ENCODE measurements at places on chromosomes 6 and 20.

DNA sequence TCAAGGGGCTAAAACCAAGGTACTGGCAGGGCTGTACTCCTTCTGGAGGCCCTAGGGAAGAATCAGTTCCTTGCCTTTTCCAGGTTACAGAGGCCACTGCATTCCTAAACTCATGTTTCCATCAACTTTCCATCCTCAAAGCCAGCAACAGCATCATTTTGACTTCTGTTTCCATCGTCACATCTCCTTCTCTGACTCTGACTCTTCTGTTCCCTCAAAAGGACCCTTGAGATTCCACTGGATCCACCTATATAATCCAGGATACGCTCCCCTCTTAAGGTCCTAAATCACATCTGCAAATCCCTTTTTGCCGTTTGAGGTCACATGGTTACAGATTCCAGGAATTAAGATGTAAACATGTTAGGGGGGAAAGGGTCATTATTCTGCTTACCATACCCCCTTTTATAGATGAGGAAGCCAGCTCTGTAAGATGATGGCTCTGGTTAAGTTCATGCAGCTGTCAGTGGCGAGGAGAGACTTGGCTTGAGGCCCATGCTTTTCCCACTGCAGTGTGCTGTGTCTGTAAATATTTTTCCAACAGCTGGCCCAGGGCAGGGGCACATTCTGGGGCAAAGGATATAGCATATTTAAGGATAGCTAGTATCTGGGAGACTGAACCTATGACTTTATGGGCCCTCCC is 114.6 kb downstream of the TNFRSF21 start:
- DNase-seq: no peak

- no peak for DNase-seq
Observed at GRCh38 chr20:49526056-49526455, 41.9 kb downstream of the PTGIS start.

GRCh38 chr6:68468244-68468884 is 166.7 kb upstream of the ADGRB3 start:
- peak; percentile 12 for DNase-seq

DNA sequence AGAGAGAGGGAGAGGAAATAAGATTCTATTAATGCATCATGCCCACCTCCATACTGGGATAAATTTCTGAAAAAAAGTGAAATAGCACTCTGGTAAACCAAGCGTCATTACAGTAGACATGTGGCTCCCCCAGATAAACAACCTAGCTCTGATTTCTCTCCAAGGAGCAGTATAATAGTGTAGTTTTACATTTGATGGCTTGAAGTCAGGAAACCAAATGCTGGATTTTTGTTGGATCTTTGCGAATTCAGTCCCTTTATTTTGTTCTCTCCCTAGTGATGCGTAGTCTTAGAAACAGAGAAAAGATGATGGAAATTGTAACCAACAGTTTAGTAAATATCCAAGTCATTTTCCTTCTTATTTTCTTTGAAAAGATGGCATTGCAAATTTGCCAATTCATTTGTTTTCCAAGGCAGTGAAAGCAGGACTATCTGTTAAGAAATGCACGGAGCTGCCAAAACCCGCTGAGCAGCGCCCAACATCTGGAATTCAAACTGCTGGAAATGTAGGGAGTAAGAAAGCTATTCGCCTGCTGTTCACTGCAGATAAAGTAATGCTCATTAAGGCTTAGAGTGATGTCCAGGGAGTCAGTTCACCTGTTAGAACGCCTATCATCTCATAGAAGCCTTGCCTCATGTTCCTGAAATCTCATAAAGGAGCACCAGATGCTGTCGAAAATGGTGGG is 85.7 kb upstream of the DOK5 start:
- DNase-seq: no peak

DNA sequence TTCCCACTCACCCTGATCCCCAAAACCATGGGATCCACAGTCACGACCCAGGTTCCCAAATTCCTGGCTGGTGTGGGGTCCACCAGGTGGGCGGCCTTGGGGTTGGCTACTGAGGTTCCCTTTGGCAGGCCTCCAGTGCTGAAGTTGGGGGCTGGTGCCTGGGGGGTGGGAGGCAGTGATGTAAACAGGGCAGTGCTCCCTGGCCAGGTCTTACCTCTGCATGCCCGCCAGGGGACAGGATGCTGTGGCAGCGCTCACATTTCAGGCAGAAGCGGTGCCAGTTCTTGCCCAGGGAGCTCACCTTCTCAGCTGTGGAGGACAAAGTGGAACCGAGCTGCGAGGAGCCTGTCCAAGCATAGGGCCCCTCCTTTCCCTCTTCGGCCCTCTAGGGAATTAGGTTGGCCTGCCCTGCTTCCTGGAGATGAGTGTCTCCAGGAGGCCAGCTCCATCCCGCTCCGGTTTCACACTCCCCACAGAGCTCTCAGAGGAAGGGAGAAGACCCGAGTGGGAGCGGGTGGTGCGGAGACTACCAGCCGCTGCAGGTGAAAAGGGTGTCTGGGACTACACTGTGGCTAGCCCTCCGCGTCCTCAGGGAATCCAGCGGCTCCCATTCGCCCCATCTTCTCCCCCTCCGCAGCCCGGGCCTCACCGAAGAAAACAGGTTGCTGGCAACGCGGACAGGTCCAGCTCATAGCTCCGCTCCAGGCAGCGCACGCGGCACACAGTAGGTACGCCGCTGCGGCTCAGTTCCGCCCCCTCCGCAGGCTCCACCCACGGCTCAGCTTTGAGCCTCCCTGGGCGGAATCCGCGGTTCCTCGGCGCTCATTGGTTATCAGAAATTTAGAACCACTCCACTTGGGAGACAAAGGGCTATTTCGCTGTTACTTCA is at the start of gene CRIP3:
CRIP3 (minus strand) TSS at position 726 of the 889 bp plus-strand sequence; CDS start at position 692, 34 bp downstream.
- DNase-seq: peak; percentile 34

- no peak for DNase-seq
Observed at GRCh38 chr20:10581823-10582222, 92.0 kb downstream of the JAG1 start.

GRCh38 chr6:151680846-151681432 is 126.5 kb upstream of the ESR1 start:
- DNase-seq: no peak

DNA sequence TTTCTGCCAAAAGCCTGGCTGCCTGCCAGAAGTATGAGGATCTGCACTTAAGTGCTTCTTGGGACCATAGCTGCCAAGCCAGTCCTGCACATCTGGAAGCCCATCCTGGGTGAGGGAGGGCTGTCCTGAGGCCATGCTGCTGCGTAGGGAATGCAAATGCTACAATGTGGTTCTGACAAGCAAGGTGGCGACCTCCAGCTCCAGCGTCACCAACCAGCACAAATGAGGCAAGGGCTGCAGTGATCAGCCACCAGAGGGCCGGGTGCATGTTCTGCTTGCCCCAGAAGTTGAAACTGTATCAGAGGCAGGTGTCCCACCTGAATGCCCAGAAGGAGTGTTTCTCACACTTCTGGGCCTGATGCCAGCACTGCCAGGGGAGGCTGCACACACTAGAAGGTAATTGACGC is 99.1 kb upstream of the KCNQ5 start:
- DNase-seq: peak; percentile 45

GRCh38 chr6:121540210-121540609 is 104.8 kb downstream of the GJA1 start:
- DNase-seq: no peak

DNA sequence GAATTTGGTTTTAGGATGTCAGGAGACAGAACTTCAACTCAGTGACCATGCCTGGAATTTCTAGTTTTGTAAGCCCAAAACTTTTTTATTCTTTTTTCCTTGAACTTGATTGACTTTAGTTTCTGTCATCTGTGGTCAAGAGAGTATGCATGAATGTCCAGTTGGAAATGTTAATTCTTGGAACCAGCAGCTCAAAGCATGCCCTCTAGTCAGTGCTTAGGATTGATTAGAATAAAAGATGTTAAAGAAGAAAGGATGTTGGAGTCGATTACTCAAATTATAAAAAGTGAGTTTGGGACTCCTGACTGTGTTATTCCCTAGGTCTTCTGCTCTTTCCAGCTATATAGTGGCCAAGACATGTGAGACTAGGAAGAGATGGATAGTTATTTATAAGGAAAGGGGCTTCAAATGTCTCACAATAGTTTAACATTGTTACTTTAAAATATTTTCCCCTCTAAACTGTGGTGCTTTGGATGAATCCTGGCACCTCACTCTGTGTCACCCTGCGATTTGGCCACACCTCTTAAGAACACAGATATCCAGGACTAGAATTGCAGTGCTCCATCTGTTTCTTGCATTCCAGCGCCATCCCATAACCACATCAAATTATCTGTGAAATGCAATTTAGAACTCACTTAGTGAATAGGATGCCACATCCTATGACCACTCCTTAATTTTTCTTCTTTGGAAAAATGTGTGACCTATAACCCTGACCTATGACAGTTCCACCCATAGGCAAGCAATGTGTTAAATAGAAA is 298.5 kb downstream of the EYA4 start:
- no peak for DNase-seq

GRCh38 chr6:5634525-5634924 is 372.2 kb downstream of the NRN1 start:
- DNase-seq: no peak

GRCh38 chr6:155974811-155975323 is 519.2 kb upstream of the NOX3 start:
- DNase-seq: no peak

GRCh38 chr20:50992733-50993457 is 30.0 kb downstream of the KCNG1 start:
- DNase-seq: peak; percentile 83

DNA sequence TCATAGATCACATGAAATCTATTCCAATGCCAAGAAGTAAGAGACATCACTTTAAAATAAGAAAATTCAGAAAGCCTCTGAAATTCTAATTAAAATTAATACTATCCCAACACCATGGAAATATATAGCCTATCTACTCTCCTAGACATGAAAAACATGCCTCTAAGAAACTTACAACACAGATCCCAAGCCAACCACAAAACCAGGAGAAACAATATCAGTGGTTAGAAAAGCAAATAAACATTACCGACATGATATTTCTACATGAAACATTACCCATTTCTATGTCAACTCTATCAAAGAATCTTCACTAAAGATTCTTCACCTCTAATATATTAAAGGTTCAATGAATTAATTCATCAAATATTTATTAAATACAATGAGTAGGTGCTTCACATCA is 4.8 kb downstream of the EPB41L2 start:
- DNase-seq: no peak

GRCh38 chr20:23583526-23583925 is 15.2 kb upstream of the CST9L start:
- no peak for DNase-seq

GRCh38 chr6:149153693-149154092 is 163.8 kb upstream of the TAB2 start:
- no peak for DNase-seq

- DNase-seq: no peak
Observed at GRCh38 chr6:169653691-169654090, 48.1 kb downstream of the WDR27 start.

GRCh38 chr20:57429580-57430200 is 38.5 kb downstream of the RBM38 start:
- no peak for DNase-seq

DNA sequence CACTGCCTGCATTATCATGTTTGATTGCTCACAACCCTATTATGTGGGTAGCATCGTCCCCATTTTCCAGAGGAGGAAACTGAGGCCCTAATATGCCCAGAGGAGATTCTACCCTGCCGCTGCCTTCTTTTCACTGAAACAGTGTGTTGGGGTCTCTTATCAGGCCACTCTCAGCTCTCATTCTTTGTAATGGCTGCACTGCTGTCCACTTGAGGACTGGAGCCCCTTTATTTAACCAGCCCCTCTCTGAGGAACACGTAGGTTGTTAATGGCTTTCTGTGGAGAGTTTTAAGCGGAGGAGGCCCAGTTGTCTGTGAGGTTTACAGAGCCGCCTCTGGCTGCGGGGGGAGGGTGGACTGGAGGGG is 32.5 kb downstream of the SRC start:
- DNase-seq: no peak

DNA sequence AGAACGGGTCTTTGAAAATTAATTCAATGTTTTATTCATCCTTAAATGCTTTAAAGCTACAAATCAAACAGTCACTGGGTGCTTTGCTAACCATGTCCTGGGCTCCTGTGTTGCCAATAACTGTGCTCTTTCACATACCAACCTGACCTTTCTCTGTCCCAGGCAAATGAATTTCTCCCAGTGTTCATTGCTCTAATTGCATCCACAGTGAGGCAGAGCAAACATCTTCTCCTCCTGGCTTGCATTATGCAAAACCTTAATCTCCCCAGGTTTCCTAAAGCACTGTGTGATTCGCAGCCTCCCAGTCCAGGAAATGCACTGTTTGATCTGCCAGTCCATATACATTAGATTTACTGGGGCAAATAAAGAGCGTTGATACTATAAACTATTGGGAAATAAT is 219.0 kb downstream of the PREX1 start:
- DNase-seq: no peak

DNA sequence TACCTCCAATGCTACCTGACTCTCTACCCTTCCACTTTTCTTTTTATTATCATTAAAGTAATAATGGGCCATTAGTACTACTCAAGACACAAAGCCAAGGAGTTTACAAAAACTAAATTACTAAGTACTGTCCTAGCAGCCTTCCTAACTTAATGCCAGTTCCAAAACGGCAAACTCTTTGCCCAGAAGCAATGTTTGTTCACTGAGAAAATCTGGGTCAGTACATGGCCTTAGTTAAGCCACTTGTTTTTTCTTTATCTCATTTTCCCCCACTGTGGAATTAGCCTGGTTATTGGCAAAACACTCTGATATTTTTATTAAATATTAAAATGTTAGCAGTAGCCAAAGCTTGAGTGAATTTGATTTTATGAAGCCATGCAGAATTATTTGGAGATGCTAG is 242.4 kb downstream of the KCNQ5 start:
- no peak for DNase-seq

- no peak for DNase-seq
Observed at GRCh38 chr6:47489995-47490394, 12.4 kb downstream of the CD2AP start.

Measured in erythroblast (primary cell).